Esophagus mucosa (tissue), 1 donor: ENCODE measurements at places on chromosomes 4 and X.
A peak's percentile ranks its signal among the peaks of the same experiment; 100 is the strongest.

GRCh38 chr4:168200685-168201084 is 108.3 kb downstream of the ANXA10 start:
- peak; percentile 67 for ATAC-seq

DNA sequence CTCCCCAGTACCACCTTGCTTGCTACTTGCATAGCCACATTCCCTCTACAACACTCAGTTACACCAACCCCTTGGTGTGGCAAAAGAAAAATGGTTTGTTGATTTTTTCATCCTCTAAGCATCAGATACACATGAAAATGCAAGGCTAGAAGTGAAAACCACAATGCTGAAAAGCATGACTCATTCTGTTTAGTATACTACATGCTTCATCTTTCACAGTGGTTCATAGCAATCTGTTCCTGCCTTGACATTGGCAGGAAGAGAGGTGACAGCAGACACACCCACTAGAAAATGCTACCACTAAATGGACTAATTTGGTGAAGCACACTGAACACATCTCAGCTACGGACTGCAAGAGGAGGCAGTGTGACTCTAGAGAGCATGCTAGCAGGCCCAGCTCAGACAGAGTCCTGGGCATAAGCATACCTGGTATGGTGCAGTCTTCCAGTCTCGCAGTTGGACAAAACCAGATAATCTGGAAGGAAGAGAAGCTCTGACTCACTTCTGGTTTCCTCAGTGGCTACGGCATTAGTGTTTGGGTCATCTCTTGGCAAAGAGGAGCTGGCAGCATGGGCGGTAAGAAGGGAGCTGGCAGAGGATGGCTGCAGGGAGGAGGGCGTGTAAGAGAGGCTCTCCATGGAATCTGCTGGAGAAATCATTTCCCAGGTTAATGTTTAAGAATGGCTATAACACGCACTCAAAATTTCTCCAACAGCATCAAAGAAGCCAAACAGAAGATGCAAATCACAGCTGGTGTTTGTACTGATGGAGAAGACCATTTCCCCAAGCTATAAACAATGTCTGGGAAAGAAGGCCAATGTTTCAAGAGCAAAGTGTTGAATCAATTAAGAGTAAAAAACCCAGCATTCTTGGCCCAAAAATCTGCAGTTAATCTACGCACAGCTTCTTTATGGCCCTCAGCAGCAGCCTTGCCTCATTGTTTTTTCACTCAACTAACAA is 37.8 kb downstream of the GAB3 start:
- peak; percentile 57 for ATAC-seq

- ATAC-seq: no peak
Observed at GRCh38 chr4:123583043-123583442, 186.4 kb downstream of the SPRY1 start.

DNA sequence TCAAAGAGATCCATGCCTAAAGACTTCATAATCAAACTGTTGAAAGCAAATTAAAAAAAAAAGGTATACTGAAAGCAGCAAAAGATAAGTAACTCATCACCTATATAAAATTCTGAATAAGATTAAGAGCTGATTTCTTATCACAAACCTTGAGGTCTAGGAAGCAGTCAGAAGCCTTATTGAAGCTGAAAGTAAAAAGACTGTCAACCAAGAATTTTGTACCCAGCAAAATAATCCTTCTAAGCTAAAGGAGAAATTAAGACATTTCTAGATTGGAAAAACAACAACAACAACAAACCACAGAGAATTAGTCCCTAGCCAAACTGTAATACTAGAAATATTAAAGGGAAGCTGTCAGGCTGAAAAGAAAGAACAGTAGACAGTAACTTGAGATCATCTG is 622.9 kb downstream of the PCDH7 start:
- ATAC-seq: no peak

GRCh38 chr4:140893939-140894338 is 137.8 kb upstream of the TBC1D9 start:
- ATAC-seq: no peak

- ATAC-seq: no peak
Observed at GRCh38 chr4:168380290-168380689, 61.7 kb upstream of the DDX60 start.

- no peak for ATAC-seq
Observed at GRCh38 chrX:110268886-110269285, 49.0 kb downstream of the AMMECR1 start.

DNA sequence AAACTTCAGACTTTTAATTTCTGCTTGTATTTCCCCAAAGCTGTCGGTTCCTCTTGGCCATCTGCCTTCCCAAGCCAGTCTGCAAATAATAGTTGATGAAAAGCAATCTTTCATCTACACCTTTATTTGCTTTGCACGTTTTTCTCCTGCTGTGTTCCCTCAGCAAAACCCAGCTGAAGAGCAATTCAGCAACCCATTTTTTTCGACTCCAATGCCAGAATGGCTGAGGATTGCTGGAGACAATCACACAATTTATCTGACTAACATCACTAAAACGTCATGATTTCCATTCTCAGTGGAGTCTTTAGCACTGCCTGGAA is 94.3 kb downstream of the GPRIN3 start:
- ATAC-seq: no peak

- ATAC-seq: no peak
Observed at GRCh38 chr4:153988492-153989363, 199.8 kb upstream of the SFRP2 start.

- no peak for ATAC-seq
Observed at GRCh38 chr4:24274381-24274941, 309.9 kb downstream of the DHX15 start.

DNA sequence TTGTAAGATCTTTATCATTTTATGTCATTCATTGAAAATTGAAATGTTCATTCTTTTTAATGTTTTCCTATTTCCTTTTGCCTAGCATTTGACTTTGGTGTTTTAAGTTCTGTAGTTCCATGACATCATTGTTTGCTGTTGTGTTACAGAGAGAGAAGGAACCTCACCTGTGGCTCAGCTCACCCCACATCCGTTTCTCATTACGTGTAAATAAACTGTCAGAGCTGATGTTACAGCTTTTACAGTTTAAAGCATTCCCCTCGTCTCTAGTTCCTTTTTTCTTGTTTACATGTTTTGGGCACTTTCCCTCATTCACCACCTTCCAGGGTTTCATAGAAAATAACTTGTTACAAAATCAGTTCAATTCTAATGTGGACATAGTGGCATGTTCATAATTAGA is 137.2 kb downstream of the FNIP2 start:
- ATAC-seq: no peak

- no peak for ATAC-seq
Observed at GRCh38 chr4:6226506-6226905, 26.2 kb upstream of the JAKMIP1 start.

- ATAC-seq: no peak
Observed at GRCh38 chr4:83255584-83255983, 29.0 kb downstream of the COQ2 start.

- peak; percentile 64 for ATAC-seq
Observed at GRCh38 chr4:17544205-17544604, 29.2 kb downstream of the CLRN2 start.

- no peak for ATAC-seq
Observed at GRCh38 chr4:158203436-158203835, 6.8 kb upstream of the TMEM144 start.
